Stimulated activated memory B cell treated with anti-CD40 and anti-IgM and Interleukin-4, amounts not matched to agents 10 μg/mL and 1 μg/mL and 100 μg/mL, for 72 hours (primary cell): ENCODE measurements at places on chromosomes 4 and X.

DNA sequence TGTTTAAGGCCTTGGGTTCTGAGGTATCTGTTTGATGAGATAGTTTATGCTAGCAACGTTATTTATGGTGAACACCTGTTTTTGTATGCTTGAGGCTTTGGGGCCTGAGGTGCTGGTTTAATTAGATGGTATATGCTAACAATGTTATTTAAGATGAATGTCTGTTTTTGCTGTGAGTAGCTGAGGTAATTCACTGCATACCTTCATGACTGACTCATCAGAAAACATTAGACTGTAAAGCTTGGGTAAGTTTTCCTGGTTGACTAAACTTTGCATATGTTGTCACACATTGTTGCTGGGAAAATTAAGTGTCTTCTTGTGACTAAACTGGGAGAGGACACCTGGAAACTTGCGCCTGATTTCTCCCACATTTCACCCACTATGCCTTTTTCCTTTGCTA is 1026.6 kb downstream of the RAPGEF2 start:
- no peak for ATAC-seq

GRCh38 chr4:11765849-11766453 is 337.3 kb upstream of the HS3ST1 start:
- ATAC-seq: peak; percentile 57

DNA sequence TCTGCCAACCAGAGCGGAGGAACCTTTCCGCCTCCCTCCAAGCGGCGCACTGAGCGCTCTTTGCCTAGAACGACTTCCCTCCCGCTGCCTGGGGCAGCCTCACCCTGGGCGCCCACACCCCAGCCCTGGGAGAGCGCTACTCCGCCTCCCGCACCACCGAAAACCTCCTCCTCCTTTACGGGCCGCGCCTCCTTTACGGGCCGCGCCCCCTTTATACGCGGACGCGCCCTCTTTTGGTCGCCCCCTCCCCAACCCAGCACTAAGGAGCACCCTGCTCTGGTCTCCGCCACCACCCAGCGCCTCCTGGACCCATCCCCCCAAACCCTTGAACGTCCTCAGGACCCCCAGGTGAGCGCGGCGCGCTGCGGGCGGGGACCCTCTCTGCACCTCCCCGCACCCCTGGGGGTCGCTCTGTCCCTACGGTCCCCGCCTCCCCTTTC is 586 bp upstream of the NSG1 start:
- ATAC-seq: no peak

DNA sequence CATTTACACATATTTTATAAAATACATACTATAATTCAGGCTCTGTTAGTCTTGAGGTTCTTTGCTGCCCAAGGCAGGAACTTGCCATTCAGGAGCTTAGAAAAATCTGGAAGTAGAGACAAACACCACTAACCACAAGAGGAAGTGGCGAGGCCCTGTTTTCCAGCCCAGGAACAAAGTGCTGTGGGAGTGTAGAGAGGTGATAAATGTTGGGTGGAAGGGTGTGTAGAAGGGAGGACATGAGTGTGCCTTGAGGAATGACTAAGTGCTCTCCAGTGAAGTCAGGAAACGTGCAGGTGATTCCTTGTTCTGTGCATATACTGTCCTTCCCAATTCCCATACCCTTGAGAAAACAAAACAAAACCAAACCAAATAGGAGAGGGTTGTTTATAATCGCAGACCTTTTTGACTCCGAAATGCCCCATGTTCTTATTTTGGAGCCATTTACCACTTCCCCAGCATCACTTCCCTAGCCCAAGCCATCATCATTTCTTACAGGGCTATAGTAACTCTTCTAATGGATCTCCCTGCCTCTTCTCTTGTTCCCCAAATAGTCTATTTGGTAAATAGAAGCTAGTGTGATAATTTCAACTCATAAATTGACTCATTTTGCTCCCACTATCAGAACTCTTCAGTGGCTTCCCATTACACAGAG is 83.2 kb downstream of the GPAT3 start:
- ATAC-seq: no peak

GRCh38 chr4:56655209-56655626 is 25.9 kb downstream of the HOPX start:
- ATAC-seq: peak; percentile 65

GRCh38 chr4:138114434-138114833 is 127.7 kb downstream of the SLC7A11 start:
- ATAC-seq: peak; percentile 96

GRCh38 chrX:86171366-86171765 is 23.1 kb downstream of the DACH2 start:
- no peak for ATAC-seq

GRCh38 chr4:144658903-144659302 is 12.9 kb downstream of the HHIP start:
- ATAC-seq: no peak

- ATAC-seq: no peak
Observed at GRCh38 chrX:94722578-94722977, 1048.6 kb downstream of the FAM133A start.

- ATAC-seq: no peak
Observed at GRCh38 chr4:37595875-37596680, 90.1 kb downstream of the RELL1 start.

DNA sequence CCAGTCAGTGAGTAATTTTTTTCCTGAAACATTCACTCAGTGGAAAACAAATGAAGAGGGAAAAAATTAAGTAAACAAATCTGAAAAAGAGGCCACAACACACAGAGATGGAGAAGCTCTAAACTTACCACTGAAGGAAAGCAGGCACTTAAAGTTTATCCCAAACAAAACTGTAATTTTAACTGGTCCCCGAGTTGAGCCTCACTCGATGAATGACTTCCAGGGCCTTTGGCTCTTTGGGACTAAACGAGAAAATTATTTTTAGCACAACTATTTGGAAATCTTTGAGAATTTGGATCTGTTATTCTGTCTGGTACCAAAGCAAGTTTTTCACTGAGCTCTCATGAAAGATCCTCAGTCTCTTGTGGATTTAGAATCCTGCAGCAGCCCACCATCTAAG is at the start of gene C1QTNF7:
Gene C1QTNF7 (plus strand): TSS at position 333 of the 400 bp plus-strand sequence. CDS start 7,711 bp downstream, outside the sequence.
- ATAC-seq: no peak

DNA sequence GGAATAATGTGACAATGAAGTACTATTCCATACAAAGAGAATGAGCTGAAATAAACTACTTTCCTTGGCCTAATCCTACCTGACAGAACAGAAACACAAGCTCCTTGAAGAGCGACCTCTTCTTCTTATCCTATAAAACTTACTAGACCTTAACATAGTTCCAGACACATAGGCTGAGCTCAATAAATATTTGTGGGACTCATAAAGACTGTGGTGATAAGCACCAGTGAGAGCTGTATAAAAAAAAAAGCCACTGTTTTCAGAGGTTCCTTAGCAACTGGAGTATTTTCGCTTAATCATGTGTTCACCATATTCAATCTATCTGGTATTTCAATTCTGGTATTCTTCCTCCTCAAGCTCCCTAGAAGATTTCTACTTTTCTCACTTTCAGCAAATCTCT is 1129.6 kb downstream of the STPG2 start:
- no peak for ATAC-seq

GRCh38 chr4:118997601-118998000 is 108.9 kb downstream of the SYNPO2 start:
- ATAC-seq: no peak

DNA sequence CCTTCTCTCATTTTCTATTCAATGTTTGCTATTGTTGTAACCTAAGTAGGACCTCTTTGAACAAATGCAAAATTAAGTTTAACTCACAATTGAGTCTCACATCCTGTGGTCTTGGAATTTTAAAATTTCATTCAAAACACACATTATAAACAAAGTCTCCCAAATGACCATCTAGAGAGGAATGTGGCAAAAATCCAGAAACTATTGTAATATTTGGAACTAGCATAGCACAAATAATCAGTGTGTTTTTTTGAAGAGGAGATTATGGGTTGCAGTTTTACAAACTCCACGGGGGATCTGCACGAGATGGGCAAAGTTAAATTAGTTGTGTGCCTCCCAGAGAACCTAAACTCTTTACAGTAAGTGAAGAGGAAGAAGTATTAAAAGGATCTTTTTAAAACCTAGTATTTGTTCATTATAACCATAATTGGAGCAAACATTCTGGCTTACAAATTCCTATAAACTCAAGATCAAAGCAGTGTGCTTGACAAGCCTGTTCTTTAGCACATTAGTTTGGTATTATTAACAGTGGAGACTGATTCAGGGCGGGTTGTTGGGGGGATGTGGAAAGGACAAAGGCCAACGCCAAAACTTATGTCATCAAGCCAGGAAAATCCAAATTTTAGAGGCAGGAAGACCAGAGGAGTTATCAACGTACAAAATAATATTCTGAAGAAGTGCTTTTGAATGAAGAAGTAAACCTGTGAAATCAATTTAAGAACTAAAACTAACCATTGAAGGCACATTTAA is 22.4 kb upstream of the RBPJ start:
- ATAC-seq: no peak

DNA sequence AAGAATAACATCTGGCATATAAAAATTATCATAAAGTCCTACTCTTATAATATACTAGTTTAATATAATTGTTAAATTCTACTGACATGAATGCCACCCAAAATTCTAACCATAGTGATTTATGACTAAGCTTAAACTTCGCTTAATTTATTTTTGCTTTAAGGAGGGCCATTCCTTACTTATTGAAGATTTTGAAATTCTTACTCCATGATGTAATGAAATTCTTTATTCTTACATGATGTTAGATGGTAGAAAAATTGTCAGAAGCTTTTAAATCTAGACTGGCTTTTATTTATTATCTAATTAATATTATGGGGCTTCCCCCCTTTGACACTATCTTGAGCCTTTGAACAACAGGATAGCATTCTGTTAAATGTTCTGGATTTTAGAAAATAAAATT is 19.5 kb upstream of the SUPT20HL2 start:
- ATAC-seq: no peak
